ENCODE measurements at places on chromosomes 4 and X. TPM values are rescaled to one million over a fixed set of nuclear protein-coding genes. Genes with fewer than 3 reads are reported as not detected.

TXK gene
- polyA plus RNA-seq: 3.4 TPM

GAGE1 gene
- polyA plus RNA-seq: not detected

RBMXL3 gene
- polyA plus RNA-seq: not detected

ITIH6 gene
- not detected for polyA plus RNA-seq

ITGB1BP2 gene
- polyA plus RNA-seq: not detected

TLR2 gene
- polyA plus RNA-seq: 0.58 TPM

PRDM5 gene
- not detected for polyA plus RNA-seq

F11 gene
- not detected for polyA plus RNA-seq

BMPR1B gene
- not detected for polyA plus RNA-seq

NAP1L2 gene
- polyA plus RNA-seq: 0.38 TPM

PNMA6A gene
- 0.14 TPM for polyA plus RNA-seq

ADGRG2 gene
- polyA plus RNA-seq: 0.16 TPM

EPHA5 gene
- polyA plus RNA-seq: not detected

TLR7 gene
- polyA plus RNA-seq: 26.1 TPM

UGT2B17 gene
- polyA plus RNA-seq: 3.6 TPM

CABS1 gene
- not detected for polyA plus RNA-seq

HCCS gene
- 39.7 TPM for polyA plus RNA-seq

SMPX gene
- polyA plus RNA-seq: not detected

LRAT gene
- polyA plus RNA-seq: not detected

IRS4 gene
- polyA plus RNA-seq: not detected

HSFX4 gene
- not detected for polyA plus RNA-seq

AMER1 gene
- 0.05 TPM for polyA plus RNA-seq

ZCCHC12 gene
- not detected for polyA plus RNA-seq

CASP6 gene
- polyA plus RNA-seq: 21.8 TPM

PLAC8 gene
- 884 TPM for polyA plus RNA-seq

PNMA6F gene
- not detected for polyA plus RNA-seq

MAP3K15 gene
- not detected for polyA plus RNA-seq

SOWAHB gene
- polyA plus RNA-seq: not detected

VCX2 gene
- not detected for polyA plus RNA-seq

PDE6B gene
- polyA plus RNA-seq: 16.6 TPM

HMGN5 gene
- 1.1 TPM for polyA plus RNA-seq

ZFP92 gene
- polyA plus RNA-seq: 0.21 TPM

CPZ gene
- polyA plus RNA-seq: not detected

PLP1 gene
- polyA plus RNA-seq: not detected

CFP gene
- 0.95 TPM for polyA plus RNA-seq

MAGEB1 gene
- not detected for polyA plus RNA-seq

PSAPL1 gene
- not detected for polyA plus RNA-seq

CTAG1B gene
- polyA plus RNA-seq: not detected

SPANXB1 gene
- polyA plus RNA-seq: not detected

PRKX gene
- polyA plus RNA-seq: 73.9 TPM

ETDB gene
- polyA plus RNA-seq: not detected

EXOSC9 gene
- polyA plus RNA-seq: 30.5 TPM

FRMD7 gene
- polyA plus RNA-seq: not detected

POLN gene
- polyA plus RNA-seq: 0.09 TPM

SPIN2A gene
- not detected for polyA plus RNA-seq

FAM9B gene
- not detected for polyA plus RNA-seq

YY2 gene
- polyA plus RNA-seq: 0.43 TPM

RAB40AL gene
- polyA plus RNA-seq: not detected

SPANXN5 gene
- not detected for polyA plus RNA-seq
